Right kidney (tissue), 9 donors: ENCODE measurements at places on chromosomes 16 and 17.
A peak's percentile ranks its signal among the peaks of the same experiment; 100 is the strongest.

- no peak for DNase-seq
Measured at GRCh38 chr17:41475421-41475820, 5.5 kb downstream of the KRT35 start.

GRCh38 chr17:78781104-78781892, 775 bp downstream of the CYTH1 start:
- DNase-seq: peak; percentile 74

GRCh38 chr17:3590231-3590630, 19.0 kb downstream of the TRPV1 start:
- DNase-seq: no peak

DNA sequence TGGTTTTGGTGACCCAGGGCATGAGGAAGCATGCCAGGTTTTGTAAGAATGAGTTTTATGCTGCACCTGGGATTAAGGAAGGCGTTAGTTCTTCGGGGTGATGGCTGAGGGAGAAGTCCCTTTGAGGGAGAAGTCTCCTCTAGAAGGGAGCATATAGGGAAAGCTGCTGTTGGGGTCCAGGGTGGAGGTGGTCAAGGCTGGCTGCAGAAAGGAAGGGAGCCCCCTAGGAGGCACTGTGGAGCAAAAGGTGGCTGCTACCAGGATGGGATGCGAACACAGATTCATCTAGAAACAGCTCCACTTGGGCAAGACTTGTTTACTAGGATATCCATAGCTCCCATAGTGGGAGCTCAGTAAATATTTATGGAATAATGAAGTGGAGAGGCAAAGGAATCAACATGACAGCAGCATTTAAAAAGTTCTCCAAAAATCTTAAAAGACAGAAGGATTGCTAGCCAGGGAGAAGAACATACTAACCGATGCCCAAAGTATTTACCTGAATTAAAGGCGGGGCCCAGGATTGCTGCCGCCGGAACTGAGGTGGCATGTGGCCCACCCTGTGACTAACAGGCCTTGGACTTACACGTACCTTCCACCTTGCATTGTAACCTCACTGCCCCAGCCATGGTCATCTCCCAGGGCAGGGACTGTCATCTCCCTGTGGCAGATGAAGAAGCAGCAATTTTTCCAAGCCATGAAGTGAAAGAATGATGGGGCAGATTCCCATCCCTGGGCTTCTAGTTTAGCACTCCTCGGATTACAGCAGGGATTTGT, 7.1 kb upstream of the LPCAT2 start:
- DNase-seq: no peak

DNA sequence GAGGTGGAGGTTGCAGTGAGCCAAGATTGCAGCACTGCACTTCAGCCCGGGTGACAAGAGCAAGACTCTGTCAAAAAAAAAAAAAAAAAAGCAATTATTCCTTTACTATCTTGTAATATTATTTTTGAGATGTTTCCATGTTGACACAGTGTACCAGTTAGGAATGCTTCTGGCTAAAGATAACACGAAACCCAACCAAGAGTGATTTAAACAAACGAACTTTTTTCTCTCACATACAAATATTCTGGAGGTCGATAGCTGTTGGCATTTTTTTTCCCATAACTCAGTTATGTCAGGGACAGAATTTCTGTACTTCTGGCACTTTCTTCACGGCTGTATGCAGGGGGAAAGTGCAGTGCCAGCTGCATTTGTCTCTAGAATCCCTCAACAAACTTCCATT, 9.9 kb upstream of the PPM1D start:
- no peak for DNase-seq

- DNase-seq: no peak
Measured at GRCh38 chr16:50183316-50183715, 30.2 kb downstream of the TENT4B start.

DNA sequence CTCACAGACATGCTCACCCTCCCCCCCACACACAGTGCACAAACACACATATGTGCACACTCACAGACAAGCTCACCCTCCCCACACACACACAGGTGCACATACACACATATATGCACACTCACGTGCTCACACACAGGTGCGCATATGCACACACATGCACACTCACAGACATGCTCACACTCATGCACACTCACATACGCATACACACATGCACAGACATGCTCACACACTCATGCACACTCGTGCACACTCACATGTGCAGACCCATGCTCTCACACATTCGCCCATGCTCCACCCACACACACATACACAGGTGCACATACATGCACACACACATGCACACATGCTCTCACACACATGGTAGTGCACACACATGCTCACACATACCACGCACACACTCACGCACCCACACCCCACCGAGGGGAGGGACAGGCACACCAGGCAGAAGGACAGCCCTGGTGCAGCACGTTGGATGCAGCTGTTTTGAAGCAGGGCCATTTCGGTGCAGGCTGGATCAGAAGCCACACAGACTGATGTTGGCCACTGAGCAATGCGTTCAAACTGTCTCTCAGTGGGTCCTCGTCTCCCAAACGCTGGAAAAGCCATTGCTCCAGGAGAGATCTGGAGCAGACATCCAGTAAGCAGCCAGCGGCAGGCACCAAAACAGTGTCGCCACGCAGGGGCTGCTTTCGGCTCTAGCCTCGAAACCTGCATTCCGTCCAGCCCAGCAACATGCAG, 86.2 kb upstream of the ZNF469 start:
- DNase-seq: no peak

GRCh38 chr16:71218306-71218963, 12.1 kb downstream of the HYDIN start:
- no peak for DNase-seq

- DNase-seq: peak; percentile 95
Measured at GRCh38 chr16:30445408-30446202, at the start of gene SEPHS2. TSS of gene SEPHS2 (minus strand) at chr16:30445874. CDS start at chr16:30445727, 147 bp downstream.

- peak; percentile 61 for DNase-seq
Measured at GRCh38 chr16:17470908-17471718, at the start of gene XYLT1. TSS of gene XYLT1 (minus strand) at chr16:17470960. CDS start at chr16:17470796, 164 bp downstream.

- DNase-seq: no peak
Measured at GRCh38 chr17:27497696-27498095, 41.4 kb downstream of the KSR1 start.

GRCh38 chr16:15961060-15961511, 11.7 kb downstream of the ABCC1 start:
- no peak for DNase-seq

DNA sequence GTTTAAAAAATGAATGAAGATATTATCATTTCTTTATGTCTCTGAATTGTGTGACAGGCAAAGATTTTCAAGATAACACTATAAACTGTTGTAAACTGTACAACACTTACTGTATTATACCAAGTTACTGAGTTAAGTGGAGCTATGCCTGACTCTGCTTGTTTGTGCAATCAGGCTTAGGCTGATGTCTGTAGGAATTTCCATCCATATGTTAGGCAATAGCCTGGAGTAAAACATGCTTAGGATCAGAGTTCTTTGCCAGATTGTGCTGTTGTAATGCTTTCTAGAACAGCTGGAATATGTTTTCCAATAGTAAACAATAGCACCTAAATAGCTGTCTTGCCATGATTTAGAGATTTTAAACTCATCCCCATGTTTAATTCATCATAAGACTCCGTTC, 1496.7 kb downstream of the CDH11 start:
- DNase-seq: no peak

DNA sequence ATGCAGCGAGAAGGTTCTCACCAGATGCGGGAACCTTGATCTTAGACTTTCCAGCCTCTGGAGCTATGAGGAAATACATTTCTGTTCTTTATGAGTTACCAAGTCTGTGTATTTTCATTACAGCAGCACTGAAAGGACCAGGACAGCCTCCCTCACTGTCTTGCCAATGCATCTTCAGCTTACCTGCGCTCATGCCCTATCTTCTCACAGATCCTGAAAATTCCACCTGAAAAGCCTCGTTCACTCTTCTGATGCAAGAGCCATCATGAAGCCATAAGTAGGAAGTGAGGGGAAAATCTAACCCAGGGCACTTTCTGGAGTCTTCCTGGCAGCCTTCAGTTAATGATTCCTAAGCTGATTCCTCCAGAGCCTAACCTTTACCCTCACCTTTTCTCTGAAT, 194.0 kb downstream of the SALL1 start:
- no peak for DNase-seq

GRCh38 chr17:75131278-75132017, at the start of gene NT5C:
TSS of gene NT5C (minus strand) at chr17:75131742. CDS start at chr17:75131707, 35 bp downstream.
- peak; percentile 97 for DNase-seq

DNA sequence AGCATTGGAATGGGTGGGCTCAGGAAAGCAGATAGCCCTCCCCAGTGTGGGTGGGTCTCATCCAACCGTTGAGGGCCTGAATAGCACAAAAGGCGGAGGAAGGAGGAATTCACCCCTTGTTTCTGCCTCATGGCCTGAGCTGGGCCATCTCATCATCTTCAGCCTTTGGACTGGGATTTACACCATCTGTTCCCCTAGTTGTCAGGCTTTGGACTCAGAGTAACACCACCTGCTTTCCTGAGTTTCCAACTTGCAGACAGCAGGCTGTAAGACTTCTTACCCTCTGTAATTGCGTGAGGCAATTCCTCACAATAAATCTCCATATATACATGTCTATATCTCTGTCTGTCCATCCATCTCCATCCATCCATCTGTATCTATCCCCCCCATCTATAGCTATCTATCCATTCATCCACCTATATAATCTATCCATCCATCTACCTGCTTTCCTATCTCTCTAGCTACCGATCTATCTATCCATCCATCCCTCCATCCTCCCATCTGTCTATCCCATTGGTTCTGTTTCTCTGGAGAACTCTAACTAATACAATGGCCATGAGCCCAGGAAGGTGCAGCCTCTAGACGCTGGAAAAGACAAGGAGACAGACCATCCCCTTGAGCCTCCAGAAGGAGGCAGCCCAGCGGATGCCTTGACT, 21.3 kb downstream of the DNAH17 start:
- DNase-seq: no peak

- DNase-seq: no peak
Measured at GRCh38 chr16:14150796-14151195, 79.7 kb downstream of the MRTFB start.

- DNase-seq: no peak
Measured at GRCh38 chr16:88387180-88387765, 4.5 kb downstream of the ZNF469 start.

- peak; percentile 53 for DNase-seq
Measured at GRCh38 chr16:15950161-15950854, 892 bp downstream of the ABCC1 start.

- no peak for DNase-seq
Measured at GRCh38 chr16:56938664-56939513, 6.9 kb downstream of the HERPUD1 start.

GRCh38 chr17:58970609-58971450, 135.8 kb downstream of the TRIM37 start:
- no peak for DNase-seq

DNA sequence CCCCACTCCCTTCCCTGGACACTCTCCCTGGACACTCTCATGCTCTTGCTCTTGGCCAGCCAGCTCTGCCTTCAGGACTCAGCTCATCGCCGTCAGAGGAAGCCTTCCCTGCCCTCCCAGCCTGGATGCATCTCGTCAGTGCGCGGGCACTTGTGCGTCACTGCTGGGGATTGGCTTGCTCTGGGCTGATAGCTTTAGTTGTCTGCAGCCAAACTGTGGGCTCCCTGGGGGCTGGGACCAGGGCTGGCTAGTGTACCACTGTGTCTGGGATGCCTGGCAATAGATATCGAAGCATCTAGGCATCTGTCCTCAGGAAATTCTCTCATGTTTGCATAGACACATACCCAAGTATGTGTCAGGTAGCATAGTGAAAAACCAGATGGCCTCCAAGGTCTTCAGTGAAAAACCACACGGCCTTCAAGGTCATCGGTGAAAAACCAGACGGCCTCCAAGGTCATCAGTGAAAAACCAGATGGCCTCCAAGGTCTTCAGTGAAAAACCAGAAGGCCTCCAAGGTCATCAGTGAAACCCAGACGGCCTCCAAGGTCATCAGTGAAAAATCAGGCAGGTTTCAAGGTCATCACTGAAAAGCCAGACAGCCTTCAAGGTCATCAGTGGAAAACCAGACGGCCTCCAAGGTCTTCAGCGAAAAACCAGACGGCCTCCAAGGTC, 72.0 kb downstream of the CMIP start:
- DNase-seq: no peak

DNA sequence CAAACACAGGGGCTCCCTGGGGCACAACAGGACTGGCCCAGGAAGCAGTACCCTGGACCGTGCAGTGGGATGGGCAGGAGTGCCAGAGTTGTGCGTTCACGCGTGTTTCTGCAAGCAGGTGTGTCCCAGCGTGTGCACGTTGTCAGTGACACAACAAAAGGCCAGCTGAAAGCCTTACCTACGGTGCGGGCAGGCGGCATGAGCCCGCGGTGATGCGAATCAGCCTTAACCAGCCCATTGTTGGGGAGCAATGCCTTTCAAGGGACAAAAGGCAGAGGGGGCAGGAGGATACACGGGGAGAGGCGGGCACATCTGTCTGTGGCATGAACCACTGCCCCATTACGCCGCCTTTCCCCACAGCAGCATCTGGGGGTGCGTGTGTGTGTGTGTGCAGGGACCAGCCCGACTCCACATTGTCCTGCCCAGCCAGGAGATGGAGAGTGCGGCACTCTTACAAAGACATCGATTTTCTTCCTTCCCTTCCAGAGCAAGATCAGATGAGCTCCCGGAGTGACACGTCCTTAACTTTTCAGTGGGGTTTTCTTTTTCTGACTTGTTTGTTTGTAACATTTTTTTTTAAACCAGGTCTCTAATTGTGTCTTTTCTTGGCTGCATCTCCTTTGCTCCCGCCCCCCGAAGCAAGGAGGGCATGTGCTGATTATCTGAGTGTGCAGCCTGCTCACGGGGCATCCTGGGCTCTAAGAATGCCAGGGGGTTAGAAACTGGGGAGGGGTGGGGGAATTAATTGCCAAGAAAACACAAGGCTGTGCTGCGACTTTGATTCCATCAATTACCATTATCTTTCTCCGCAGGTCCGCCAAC, 158.1 kb downstream of the ZNF423 start:
- peak; percentile 22 for DNase-seq

- no peak for DNase-seq
Measured at GRCh38 chr16:27925612-27926011, 137.9 kb downstream of the GSG1L start.

GRCh38 chr16:14632693-14633569, at the start of gene BFAR:
TSS of gene BFAR (plus strand) at chr16:14632951. CDS start at chr16:14644347, 11,396 bp downstream.
- DNase-seq: peak; percentile 87

DNA sequence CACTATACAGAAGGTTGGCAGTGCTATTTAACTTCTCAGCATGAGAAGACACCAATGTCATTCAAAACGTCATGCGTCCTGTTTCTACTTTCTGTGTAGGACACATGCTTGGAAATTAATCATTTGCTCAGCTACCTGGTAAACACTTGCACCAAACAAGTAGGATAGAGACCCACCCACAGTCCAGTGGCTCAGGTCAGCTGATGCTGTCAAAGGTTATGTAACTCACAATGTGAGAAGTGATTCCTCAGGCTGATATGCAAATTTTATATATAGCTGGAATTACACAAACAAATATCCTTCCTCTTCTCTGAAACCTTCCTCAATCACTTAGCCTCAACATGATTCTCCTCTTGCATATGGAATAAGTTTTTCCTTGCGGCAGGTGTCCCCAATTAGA, 59.6 kb downstream of the ZZEF1 start:
- no peak for DNase-seq

- DNase-seq: no peak
Measured at GRCh38 chr17:33039874-33040273, 48.2 kb downstream of the SPACA3 start.

- DNase-seq: no peak
Measured at GRCh38 chr16:88141580-88141979, 190.3 kb downstream of the BANP start.

- DNase-seq: no peak
Measured at GRCh38 chr16:53849585-53849984, 145.6 kb downstream of the FTO start.
